ENCODE measurements at places on chromosomes 6 and 20.

DNA sequence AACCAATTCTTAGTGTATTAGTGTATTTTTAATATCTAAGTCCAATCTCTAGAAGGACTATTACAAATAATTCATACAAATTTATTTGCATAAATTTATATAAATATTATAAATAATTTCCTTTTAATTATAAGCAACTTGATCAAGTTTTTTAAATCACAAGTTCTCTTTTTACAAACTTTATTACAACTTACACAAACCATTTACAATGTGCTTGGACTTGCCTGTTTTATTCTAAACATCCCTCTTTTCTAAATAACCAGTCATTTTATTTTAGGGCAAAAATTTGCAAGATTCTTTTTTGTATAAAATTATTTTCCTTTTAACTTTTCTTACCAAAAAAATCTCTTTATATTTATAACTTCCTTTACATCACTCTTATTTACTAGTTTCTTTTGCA lies 83.5 kb upstream of the SYNCRIP start:
- DNase-seq = no peak

DNA sequence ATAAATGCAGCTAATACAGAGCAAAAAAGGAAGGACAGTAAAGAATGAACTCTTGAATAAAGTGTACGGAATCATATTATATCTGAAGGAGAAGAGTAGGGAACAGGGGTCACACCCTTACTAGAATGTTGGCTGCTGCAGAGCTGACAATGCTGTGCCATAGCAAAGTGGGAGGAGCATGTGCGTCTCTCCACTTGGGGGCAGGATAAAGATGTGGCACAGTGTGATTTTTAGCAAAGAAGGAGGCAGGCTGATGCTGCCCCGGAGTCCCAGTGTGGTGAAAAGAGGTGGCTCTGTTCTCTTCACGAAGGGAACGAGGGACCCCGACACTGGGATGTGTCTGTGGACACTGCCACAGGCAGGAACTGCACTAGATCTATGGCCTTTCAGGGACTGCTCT lies 67.5 kb downstream of the INSM1 start:
- no peak for DNase-seq

DNA sequence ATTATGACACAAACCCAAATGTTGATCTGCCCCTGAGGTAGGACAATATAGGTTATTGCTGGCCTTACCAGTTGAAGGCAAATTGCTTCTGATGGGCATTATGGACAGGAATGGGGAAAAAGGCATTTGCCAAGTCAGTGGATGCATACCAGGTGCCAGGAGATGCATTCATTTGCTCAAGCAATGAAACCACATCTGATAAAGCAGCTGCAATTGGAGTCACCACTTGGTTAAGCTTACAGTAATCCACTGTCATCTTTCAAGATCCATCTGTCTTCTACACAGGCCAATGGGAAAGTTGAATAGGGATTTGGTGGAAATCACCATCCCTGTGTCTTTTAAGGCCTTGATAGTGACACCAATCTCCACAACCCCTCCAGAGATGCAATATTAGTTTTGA lies 648.6 kb downstream of the COL12A1 start:
- no peak for DNase-seq

DNA sequence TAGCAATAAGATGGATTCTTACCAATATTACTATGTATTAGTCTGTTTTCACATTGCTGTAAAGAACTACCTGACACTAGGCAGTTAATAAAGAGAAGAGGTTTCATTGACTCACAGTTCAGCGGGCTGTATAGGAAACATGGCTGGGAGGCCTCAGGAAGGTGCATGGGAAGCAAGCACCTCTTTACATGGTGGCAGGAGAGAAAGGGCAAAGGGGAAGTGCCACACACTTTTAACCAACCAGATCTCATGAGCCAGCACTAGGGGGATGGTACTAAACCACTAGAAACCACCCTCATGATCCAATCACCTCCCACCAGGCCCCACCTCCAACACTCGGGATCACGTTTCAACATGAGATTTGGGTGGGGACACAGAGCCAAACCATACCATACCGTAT lies 40.7 kb upstream of the CCDC167 start:
- no peak for DNase-seq

Data from activated naive CD8-positive, alpha-beta T cell treated with anti-CD3 and anti-CD28 coated beads for 36 hours (primary cell).